ENCODE measurements at places on chromosomes 16 and 17.

GRCh38 chr16:67943619-67944504 lies at the start of gene LCAT:
Gene LCAT (minus strand): TSS chr16:67944120. CDS start chr16:67944101, 19 bp downstream.
- DNase-seq: no peak

- no peak for DNase-seq
Observed at GRCh38 chr16:15976929-15977637, 27.7 kb downstream of the ABCC1 start.

DNA sequence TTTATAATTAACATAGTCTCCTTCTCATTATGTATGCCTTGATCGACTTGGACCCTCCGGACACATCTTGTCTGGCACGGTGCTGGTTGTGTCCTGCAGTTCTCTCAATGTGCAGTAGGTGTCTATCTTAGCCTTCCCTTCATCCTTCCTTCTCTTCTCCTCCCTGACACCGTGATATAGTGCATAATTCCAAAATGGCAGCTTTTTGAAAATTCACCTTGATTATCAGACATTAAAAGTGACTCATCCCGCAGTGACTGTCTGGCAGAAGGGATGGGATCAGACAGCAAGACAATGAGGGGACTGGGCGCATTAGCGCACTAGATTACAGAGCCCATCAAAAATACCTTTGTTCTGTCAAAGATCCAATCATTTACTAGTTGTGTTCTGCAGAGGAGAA lies 70.0 kb upstream of the PMFBP1 start:
- DNase-seq: no peak

DNA sequence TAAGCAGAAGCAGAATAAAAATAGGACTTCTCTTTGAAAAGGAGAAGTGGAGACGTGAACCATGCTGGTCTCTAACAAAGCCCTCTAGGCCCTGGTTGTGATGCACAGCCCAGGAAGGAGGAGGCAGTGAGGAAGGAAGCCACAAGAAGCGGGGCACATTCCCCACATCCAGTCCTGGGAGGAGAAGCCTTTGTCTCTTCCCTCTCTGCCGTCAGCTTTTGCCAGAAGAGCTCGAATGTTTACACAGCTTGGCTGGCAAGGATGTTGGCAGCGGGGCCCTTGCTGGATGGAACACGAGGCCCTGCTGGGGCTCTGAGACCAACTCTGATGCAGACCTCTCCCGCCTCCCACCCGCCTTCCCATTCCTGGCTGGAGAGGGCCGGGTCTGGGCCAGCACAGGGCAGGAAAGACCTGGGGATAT lies 91.3 kb downstream of the MAF start:
- no peak for DNase-seq

GRCh38 chr16:86403541-86404163 lies 106.7 kb upstream of the FOXF1 start:
- DNase-seq: no peak

Measured in activated T-helper 1 cell treated with anti-CD3 and anti-CD28 coated beads, Interleukin-2, amount 50 U/mL, for 16 hours (primary cell).